ENCODE measurements at places on chromosomes 5 and 9. TPM values are rescaled to one million over a fixed set of nuclear protein-coding genes. Genes with fewer than 3 reads are reported as not detected.

NR4A3 gene
- 84.1 TPM for total RNA-seq

OR1L1 gene
- total RNA-seq: not detected

- no peak for DNase-seq
Measured at GRCh38 chr9:111630182-111630963, 761 bp upstream of the DNAJC25 start.

GRCh38 chr9:93212409-93212808, 28.5 kb downstream of the WNK2 start:
- DNase-seq: no peak

C9 gene
- not detected for total RNA-seq

PTGES gene
- total RNA-seq: not detected

C5orf58 gene
- total RNA-seq: not detected

- DNase-seq: no peak
Measured at GRCh38 chr9:116124472-116125040, 29.0 kb upstream of the PAPPA start.

GRCh38 chr9:7491641-7492040, 307.9 kb downstream of the DMAC1 start:
- DNase-seq: no peak

TLX3 gene
- total RNA-seq: not detected

DNA sequence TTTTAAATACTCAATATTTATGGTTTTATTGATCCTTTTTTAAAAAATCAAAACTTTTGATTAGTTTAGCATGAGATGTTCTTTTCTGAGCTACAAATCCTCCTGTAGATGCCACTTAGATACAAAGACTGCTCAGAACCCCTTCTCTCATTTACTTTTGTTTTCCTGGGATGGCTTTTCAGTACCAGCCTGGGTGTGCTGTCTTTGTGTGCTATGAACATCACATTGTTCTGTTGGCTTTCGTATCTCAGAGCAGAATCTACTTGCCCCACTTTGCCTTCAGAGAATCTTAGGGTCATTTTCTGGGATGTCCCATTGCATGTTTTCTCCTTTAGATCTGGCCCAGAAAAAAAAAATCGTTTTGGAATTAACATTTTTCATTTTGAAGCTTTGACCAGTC, 85.9 kb downstream of the RASGRF2 start:
- DNase-seq: no peak

DNA sequence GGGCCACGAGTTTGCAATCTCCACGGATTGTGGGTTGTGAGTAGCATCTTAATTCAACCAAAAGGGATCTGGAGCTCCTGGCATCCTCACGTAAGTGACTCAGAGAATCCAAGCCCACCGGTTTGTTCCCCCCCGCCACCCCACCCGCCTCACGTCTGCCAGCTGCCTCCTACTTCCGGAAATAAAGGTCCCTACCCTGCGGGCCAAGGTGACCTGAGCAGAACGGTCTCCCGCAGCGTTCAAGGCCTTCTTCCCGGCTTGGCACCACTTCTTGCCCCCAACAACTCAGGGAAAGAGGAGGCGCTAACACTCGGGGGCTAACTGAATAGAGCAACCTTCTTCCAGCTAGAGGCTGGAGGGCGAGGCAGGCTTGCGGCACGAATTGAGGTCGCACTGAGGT, 8.8 kb upstream of the GPRIN1 start:
- no peak for DNase-seq

DNA sequence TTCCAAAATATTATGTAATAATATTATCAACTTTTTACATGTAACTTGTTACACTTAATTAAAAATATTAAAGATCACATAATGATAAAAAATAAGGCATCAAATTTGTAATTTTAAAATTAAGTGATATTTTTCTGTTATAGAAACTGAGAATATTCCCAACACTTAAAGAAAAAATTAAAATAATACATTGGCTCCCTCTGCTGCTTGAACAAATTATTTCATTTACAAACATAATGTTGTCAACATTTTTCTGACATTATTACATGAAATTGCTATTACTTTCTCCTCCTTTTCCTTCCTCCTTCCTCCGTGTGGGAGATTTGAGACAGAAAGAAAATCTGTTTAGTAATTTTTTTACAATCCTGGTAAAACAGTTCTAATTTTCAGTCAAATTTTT, 42.3 kb downstream of the RNF180 start:
- no peak for DNase-seq

- no peak for DNase-seq
Measured at GRCh38 chr9:105144076-105144475, 100.4 kb upstream of the SLC44A1 start.

MLANA gene
- total RNA-seq: not detected

GRCh38 chr9:134066526-134066912, 1.3 kb downstream of the BRD3 start:
- peak; percentile 19 for DNase-seq

PCDHB4 gene
- not detected for total RNA-seq

GRCh38 chr5:93352186-93352585, 228.8 kb downstream of the NR2F1-AS1 start:
- DNase-seq: no peak

ST8SIA4 gene
- total RNA-seq: 55.2 TPM

ITK gene
- 550 TPM for total RNA-seq

CCDC192 gene
- not detected for total RNA-seq

Measured in CD4-positive, CD25-positive, alpha-beta regulatory T cell (primary cell).